T-helper 9 cell (primary cell): ENCODE measurements at places on chromosomes 2 and 18.

GRCh38 chr18:61697306-61697909 is 195.4 kb downstream of the RNF152 start:
- DNase-seq, result no peak

DNA sequence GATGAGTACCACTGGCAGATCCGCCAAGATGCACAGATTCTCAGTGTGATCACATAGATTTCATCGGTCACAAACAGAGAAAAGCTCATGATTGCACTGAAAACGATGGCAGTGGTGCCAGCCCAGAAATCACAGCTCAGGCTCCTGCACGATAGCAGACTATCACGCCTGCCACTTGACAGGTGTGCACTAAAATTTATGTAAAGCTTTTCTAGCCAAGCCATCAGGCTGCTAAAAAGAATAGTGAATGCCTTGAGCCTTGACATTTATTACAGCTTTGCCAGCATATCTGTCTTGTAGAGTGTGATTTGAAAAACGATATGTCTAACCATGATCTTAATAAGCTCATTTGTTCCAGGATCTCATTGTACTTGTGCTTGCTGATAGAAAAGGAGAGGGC is 409.5 kb upstream of the CWC22 start:
- DNase-seq, result no peak

GRCh38 chr2:120793682-120794403 is 58.2 kb downstream of the GLI2 start:
- no peak for DNase-seq

DNA sequence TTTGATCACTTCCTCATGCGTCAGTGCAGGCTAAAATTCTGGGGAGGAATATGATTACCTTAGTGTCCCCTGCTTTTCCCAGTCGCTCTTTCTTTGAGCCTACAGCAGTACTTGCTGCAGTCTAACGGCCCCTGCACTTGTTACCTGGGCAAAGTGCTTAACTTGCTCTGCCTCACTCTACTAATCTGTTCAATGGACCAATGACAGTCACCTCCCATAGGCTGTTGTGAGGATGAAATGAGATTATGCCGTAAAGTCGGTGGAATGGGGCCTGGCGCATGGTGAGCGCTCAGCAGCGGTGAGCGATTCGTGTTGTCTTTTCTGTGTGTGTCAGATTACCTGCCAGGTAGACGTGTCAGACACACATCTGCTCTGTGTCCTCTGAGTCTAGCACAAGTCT is 5.3 kb downstream of the TNS1 start:
- DNase-seq, result no peak

DNA sequence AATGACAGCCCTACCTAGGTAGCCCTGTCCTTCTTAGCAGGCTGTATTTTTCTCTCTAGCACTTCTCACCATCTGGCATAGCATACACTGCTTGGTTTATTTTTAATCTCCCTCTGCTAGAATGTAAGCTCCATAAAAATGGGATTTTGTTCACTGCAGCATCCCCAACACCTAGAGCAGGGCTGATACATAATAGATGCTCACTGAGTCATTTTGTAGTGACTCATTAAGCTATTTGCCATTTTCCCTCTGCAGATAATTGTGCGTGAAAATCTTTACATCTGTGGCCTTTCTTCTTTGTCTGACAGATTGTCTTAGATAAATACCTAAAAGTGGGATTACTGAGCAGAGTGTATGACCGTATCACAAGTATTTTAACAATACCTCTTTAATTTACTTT is 82.5 kb downstream of the CERS6 start:
- no peak for DNase-seq

GRCh38 chr2:114929225-114929624 is 486.8 kb downstream of the DPP10 start:
- no peak for DNase-seq

DNA sequence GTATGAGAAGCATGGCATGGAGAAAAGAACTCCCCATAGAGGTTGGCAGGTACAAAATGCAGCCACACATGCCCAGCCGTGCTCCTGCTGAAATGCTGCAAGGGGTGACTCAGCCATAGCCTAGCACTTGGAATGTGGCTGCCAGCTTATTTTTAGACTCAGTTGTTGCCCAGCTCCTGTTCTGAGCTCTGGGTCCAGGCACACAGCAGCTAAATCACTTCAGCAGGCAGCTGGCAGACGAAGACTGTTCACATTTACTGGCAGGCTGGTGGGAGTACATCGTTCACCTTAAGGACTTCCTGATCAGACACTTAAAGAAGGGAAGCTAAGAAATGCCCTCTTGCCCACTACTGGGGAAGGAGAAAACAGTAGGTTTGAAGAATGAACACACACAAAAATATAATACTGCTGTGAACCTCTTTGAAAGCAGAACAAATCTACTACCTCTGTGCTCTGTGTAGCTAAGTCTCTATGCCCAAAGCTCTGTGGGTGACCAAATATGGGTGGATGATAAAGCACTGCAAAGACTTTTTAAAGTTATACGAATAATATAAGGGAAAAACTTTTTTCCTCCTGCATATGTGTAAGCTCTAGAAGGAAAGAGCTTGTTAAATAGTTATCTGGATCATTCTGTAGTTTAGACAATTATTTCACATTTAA is 146.1 kb downstream of the LNPK start:
- DNase-seq, result no peak

DNA sequence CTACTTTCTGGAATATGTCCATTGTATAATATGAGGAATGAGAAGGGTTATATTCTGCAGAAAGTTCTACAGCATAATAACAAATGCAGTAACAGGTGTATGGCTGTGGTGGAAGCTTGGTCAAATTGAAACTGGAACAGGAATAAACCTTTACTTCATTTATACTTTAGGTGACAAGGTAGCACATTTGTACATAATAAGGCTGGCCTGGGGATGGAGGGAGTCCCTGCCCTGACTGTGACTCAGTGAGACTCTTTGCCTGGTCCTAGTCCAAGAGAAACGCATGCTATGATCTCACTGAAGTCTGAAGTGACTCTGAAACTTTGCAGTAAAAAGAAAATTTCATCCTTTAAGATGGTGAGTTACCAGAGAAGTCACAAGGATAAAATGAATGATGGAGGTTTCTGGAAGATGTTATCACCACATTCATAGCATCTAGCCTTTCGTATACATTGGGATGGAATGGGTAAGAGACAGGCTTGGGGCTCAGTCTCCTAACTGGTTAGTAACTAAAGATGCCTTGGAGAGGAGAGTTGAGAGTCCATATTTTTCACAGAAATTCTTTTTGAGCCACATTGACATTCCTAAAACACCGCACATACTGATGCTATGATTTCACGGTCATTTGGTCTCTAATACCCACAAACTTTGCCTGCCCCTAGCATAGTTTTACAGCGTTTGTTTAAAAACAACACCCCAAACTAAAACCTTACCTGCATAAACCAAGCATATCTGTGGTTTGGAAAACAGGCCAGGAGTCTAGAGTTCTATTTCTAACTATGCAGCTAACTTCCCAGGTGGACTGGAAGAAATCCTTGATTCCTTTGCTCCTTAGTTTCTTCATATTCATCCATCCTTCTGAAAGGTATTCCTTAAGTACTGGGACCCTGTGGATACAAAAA is 42.4 kb upstream of the NABP1 start:
- no peak for DNase-seq

GRCh38 chr2:212712466-212712865 is 173.9 kb upstream of the ERBB4 start:
- no peak for DNase-seq

- DNase-seq, result no peak
These were observed 240.1 kb downstream of the ACKR3 start for GRCh38 chr2:236809716-236810115.

- no peak for DNase-seq
These were observed 107.4 kb downstream of the COBLL1 start for GRCh38 chr2:164734196-164734595.

DNA sequence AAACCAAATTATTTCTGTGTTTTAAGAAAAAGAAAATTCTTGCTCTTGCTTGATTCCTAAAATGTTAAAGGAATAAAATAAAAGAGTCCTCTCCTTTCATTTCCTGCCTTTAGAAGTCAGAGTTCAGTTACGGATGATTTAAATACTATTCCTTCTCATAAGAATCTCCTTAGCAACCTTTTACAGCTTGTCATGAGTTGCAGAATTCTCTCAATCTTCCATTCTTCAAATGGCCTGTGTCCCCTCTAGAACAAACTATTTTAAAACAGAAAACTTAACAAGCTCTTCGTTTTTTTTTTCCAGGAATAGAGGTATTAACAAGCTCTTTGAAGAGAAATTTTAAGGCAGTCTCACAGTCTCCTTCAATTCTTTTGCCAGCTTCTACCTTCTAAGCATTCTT is 42.2 kb downstream of the SPIRE1 start:
- DNase-seq, result no peak

- no peak for DNase-seq
These were observed 17.2 kb upstream of the KCNG2 start for GRCh38 chr18:79780547-79780946.

GRCh38 chr2:124035001-124035400 is 9.9 kb downstream of the CNTNAP5 start:
- DNase-seq, result no peak
